H4 (cell line): ENCODE measurements at places on chromosomes 6 and 20. TPM values are rescaled to one million over a fixed set of nuclear protein-coding genes. Genes with fewer than 3 reads are reported as not detected.

Gene ADTRP
- 0.74 TPM in 1 of 2 replicates, not detected in the other for total RNA-seq

Gene ZBP1
- total RNA-seq = not detected in 2 replicates

Gene SLPI
- total RNA-seq = 79.8 and 84.9 TPM in 2 replicates

Gene CSNK2B
- total RNA-seq = 443 and 553 TPM in 2 replicates

Gene FLRT3
- 36.5 and 41.9 TPM in 2 replicates for total RNA-seq

Gene SLC22A23
- 1.9 and 2.6 TPM in 2 replicates for total RNA-seq

Gene TSPO2
- total RNA-seq = not detected in 2 replicates

Gene TPBG
- 15.9 and 20.3 TPM in 2 replicates for total RNA-seq

Gene GPR6
- total RNA-seq = not detected in 2 replicates

DNA sequence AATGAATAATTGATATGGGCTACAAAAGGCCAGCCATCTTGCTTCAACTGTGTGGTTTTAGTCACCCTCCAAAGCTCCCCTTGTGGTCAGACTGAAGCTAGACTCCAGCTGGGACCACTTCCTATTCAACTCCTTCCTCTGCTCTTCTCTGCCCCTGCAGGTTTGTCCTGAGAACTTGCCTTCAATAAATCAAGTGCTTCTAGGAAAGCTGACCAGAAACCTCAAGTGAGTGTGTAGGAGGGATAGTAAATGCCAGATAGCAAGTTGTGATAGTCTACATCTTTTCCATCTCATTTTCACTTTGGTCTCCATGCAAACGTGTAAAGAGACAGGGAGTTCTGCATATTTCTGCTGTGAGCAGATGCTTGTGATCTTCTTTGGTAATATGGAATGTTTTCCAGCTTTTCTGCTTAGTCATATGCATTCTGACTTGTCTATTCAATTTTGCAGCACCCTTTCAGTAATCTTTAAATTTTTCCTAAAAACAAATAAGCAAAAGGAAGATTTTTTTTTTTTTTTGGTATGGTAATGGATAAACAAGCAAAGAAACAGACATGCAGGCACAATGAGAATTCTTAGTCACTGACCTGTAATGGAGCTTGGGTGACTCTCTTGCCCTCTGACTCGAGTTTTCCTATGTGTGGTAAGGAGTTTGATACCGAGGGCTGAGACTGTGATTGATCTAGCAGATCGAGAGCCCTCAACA is 201.3 kb upstream of the BTBD3 start:
- peak; percentile 87 for DNase-seq

- DNase-seq = no peak
These were observed 29.4 kb downstream of the DUSP22 start for GRCh38 chr6:321536-322258.

GRCh38 chr6:135064586-135064985 is 10.0 kb upstream of the HBS1L start:
- DNase-seq = no peak

GRCh38 chr6:69866351-69866769 is at the start of gene COL19A1:
Gene COL19A1, plus strand, starts transcription at chr6:69866556. Its CDS starts 13,012 bp downstream, at chr6:69879568.
- DNase-seq = no peak

DNA sequence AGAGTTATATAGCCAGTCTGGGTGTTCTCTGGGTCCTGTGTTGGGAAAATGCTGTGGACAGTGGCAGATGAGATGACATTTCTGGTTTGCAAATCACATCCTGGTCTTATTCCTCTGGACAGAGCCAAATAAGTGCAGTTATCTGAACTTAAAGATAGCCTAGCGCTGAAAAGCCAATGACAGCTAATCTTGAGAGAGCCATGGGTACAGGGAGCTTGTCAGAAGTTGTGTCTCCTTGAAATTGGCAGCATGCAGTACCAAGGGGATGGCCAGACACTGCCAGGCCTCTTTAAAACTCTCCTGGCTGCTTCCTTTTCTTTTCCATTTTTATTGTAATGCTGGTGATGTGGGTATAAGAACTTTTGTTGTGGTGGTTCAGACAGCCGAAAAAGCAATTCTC is 362.5 kb downstream of the FARS2 start:
- no peak for DNase-seq

GRCh38 chr20:853406-853996 is 20.0 kb downstream of the FAM110A start:
- DNase-seq = no peak

DNA sequence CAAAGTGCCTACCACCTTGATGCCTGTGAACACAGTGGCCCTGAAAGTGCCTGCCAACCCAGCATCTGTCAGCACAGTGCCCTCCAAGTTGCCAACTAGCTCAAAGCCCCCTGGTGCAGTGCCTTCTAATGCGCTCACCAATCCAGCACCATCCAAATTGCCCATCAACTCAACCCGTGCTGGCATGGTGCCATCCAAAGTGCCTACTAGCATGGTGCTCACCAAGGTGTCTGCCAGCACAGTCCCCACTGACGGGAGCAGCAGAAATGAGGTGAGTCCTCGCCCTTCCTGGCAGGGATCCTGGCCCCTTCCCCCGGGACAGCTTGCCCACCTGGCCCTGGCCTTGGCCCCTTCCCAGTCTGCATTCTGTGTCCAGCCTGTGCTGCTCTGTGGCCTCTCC is 17.9 kb downstream of the MAVS start:
- DNase-seq = no peak

GRCh38 chr20:49230561-49231133 is 11.4 kb downstream of the DDX27 start:
- peak; percentile 19 for DNase-seq

GRCh38 chr6:18963439-18963838 is 576.3 kb downstream of the RNF144B start:
- DNase-seq = no peak

DNA sequence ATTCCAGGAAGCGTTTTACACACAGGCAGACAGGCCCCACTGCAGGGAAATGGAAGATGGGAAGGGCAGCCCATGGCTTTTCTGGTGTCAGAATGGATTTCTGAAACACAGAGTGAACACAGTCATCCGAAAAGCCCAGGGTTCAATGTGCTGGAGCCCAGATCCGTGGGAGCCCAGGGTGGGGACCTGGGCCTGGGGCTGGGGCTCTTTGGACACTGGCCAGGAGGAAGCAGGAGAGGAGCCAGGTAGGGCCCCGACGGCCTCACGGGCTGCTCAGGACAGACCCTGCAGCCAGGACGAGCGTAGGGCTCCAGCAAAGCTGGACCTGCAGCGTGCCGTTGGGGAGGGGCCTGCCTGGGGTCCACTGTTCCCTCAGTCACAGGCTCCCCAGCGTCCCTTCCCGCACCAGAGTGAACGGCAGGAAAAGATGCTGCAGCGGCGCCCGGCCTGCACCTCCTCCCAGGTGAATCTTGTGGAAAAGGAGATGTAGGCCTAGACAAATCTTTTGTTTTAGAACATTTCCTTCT is 24.3 kb upstream of the LSM14B start:
- no peak for DNase-seq

- no peak for DNase-seq
These were observed 94.6 kb downstream of the FOXA2 start for GRCh38 chr20:22489626-22490286.

GRCh38 chr6:11333132-11333849 is 100.8 kb upstream of the NEDD9 start:
- no peak for DNase-seq

DNA sequence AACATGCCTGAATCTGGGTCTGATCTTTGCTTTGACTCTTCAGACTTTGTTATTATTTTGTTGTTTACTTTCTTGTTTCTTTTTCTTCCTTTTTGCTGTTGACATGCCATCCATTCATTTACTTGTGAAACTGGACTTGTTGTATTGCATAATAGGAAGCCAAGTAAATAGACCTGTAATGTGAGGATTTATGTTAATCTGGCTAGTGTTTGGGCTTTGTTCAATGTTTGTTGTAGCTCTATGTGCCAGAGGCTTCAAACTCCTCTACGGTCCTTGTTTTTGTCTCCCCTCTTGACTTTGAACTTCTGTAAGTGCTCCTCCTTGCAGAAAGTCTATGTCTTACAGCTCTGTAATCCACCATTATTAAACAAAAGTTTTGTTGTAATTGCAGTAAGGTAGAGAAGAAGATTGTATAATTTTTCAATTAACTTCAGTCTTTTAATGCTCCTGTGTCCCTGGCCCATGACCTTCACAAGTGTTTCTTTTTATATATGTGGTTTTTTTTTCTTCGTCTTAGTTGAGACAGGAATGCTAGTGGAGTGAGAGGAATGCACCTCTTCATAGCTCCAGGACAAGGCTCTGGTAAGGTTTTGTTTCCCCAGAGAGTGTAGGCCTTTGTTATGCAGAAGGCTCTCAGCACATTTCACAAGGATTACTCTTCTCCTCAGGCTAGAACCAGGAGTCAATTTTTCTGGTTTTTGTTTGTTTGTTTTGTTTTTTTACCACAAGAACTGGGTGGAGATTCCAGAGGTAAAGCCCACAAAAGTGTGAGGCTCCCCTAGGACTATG is 1061.8 kb upstream of the CITED2 start:
- peak; percentile 54 for DNase-seq

GRCh38 chr6:28789553-28790083 is 134.2 kb downstream of the TRIM27 start:
- DNase-seq = peak; percentile 60

DNA sequence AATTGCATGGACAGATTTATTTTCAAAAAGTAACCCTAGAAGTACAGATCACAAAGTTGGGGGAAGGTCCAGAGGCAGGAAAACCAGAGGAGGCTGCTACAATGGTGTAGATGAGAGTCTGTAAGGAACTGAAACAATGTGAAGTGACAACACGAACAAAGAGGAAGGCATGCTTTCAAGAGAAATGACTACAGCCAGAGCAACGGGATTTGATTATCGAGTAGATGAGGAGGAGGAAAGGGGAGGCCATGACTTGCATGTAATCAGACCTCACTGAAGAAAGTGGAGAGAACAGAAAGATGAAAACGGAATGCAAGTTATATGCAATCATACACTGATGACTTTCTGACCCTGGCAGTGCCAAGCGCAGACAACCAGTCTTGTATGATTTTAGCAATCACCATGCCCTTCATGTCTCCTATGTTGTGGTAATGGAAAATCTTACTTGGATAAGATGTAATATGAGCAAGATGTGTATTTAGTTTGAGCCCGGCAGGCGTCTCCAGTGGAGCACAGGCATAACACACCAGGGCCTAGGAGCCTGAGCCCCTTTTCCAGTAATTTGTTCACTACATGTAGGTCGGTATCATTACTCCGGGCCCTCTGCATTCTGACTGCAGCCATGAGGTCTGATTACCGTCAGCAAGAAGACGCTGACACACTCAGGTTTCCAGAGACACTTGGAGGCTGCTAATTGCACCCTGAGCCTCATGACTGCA is 34.0 kb upstream of the FAM83C start:
- DNase-seq = no peak

DNA sequence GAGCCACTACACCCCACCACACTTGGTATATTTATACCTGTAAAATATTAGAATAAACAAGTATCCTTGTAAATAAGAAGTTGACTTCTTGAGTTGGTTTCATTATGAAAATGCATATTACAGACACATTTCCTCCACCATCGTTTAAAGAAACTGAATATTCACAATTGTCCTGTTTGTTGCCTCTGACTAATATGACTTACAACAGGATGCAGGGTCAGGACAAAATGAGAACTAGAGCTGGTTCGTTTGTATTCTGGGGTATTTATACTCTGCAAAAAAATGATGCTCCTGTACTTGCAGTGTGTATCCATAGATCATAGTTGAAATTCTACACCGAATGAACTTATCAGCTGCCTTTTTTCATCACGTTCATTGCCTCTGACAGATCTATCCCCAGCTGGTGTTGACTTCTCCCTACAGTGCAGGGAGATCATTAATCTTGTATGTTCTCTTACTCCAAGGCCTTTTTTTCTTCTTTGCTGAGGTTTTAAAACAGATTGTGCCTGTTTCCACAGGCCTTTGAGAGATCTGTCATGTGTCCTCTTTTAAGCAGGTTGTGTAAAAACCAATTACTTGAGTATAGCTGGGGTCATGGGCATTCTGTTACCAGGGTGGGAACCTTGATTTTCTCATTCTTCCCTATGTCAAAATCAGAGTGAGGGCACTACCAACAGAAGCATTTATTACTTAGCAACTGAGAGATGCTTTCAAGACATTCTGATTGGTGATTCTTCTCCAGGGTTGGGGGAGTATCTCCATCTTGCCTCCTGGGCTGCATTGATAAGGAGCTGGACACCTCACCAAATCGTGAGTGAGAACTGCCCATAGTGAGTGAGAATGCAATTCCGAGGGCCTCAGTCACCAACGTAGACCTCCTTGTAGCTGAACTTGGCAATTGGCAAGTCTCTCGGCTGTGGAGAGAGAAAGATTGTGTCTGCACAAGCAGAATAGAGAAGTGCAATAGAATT is 78.8 kb upstream of the CD83 start:
- no peak for DNase-seq

DNA sequence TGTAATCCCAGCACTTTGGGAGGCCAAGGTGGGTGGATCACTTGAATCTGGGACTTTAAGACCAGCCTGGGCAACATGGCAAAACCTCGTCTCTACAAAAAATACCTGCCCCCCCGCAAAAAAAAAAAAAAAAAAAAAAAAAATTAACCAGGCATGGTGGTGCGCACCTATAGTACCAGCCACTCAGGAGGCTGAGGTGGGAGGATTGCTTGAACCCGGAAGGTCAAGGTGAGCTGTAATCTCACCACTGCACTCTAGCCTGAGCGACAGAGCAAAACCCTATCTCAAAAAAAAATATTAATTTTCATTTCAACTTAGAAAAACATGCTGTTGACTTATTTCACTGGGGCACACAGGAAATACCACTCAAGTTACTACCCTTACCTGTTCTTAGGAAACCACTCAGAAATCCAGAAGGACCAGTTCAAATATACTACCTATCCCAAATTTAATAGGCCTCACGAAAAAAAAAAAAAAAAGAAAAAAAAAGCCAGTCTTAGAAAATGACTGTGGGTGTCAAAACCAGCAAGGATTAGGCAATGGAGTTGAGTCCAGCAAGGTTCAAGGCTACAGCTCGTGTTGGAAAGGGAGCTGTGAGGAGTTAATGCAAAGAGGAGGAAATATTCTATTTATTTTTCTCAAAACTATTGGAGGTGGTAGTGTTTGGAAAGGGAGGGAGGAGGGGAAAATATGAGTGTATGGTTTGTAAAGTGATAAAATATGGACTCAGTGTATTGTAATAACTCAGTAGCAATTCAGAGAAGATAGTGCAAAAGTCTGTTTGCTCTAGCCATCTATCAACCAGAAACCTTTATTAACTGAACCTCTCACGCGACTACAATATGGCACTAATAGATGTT is 33.9 kb upstream of the PIM1 start:
- DNase-seq = no peak

- no peak for DNase-seq
These were observed 123.3 kb downstream of the INSM1 start for GRCh38 chr20:20491110-20491783.

GRCh38 chr6:145036236-145036635 is 699.1 kb downstream of the EPM2A start:
- DNase-seq = no peak

DNA sequence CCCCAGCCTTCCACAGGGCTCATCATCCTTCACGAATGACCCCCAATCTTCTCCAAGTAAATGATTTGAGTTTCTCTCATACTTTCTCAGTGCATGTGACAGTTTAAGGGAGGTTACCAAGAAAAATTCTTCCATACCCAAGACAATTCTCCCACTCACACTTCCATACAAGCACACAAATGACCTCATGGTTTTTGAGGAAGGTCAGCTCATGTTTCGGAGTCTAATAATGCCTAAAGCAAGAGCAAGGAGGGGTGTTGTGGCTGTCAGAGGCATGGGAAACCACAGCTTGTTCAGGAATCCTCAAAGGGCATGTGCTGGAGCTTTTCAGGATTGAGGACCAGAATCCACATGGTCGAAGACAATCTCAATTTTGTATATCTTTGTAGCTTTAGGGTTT is 279.0 kb downstream of the MAFB start:
- no peak for DNase-seq

GRCh38 chr6:108831104-108831503 is 17.1 kb upstream of the ARMC2 start:
- no peak for DNase-seq

GRCh38 chr6:138975815-138976214 is 12.2 kb downstream of the REPS1 start:
- DNase-seq = no peak
